Activated CD4-positive, CD25-positive, alpha-beta regulatory T cell treated with anti-CD3 and anti-CD28 coated beads, Interleukin-2, amount 50 U/mL, for 24 hours (primary cell): ENCODE measurements at places on chromosomes 6 and 20.

DNA sequence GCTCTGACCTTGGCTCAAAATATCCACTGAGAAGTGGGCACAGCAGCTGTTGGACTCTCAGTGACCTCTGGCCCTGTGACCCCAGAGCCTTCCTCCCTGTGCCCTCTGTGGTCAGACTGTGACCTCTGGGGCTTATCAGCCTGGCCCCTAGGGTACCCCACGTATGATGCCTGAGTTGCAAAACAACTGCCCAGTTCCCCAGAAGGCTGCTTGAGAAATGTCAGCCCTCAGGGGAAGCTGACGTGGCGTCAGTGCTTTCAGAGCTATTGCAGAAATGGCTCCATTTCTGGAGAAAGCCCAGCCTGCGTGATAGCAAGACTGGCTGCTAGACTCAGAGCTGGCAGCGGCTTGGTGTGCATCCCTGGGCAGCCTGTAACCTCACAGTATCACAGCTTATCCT lies 31.5 kb upstream of the TGM2 start:
- ATAC-seq = no peak

- ATAC-seq = no peak
Measured at GRCh38 chr6:74605922-74606581, 599.8 kb downstream of the COL12A1 start.

- no peak for ATAC-seq
Measured at GRCh38 chr6:72580281-72580940, 41.5 kb upstream of the KCNQ5 start.

DNA sequence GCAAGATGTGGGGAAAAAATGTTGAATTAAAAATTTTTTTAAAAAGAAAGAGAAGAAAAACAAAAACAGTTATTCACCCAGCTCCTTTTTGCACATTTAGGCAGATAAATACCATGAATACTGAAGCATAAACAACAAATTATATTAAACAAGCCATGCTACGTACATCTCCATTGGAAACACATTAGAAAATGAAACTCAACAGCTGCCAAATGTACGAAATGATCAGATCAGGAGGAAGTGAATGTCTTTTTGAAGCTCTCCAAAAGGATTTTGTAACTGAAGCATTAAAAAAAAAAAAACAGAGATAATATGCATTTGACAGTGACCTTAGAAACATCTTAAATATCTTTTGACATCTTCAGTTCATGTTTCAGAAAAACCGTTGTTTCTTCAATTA lies 56.7 kb downstream of the CD83 start:
- ATAC-seq = no peak

- ATAC-seq = no peak
Measured at GRCh38 chr6:47595785-47596184, 102.6 kb upstream of the ADGRF4 start.

DNA sequence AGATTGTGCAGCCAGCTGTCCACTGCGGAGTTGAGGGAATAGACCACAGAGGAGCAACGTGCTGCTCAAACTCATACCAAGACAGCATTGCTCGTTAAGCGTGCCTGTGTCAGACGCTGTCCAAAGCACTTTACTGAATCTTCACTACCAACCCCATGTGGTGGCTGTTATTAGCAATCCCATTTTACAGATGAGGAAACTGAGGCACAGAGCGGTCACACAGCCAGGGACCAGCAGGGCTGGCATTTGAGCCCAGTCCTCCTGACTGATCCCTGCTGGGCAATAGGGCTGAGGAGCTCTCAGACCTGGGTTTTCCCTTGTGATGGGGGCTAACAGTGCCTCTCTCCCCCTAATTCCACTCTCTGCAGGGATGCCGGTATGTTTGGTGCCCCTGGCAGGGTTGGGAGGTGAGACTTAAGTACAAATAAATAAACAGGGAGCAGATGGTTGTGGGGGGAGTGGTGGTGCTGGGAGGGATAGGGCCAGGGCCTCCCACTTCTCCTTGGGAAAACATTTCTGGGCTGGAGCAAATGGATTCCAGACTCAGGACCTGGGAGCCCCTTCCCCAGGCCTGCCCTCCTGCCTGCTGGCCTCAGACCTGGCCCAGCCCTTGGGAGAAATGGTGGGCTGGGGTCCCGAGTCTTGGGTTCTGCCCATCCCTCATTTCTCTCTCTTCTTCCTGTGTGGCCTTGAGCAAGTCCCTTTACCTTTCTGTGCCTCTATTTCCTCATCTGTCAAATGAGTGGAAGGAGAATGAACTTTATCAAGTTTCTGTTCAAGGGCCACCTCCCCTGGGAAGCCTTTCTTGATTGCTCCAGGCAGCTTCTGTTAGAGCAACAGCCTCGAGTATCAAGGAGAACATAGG lies 17.7 kb downstream of the SRXN1 start:
- ATAC-seq = no peak

DNA sequence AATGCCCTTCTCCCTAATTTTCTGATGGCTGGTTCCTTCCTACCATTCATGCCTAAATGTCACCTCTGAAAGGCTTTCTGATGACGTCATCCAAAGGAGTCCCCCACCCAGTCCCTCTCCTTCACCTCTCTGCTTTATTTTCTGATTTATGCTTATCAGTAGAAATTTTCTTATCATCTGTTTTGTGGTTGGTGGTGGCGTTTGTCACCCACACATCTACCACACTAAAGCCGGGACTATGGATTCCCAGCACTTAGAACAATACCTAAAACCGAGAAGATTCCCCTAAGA lies 9.0 kb downstream of the CNKSR3 start:
- ATAC-seq = no peak

GRCh38 chr6:41524634-41525011 lies 21.6 kb upstream of the FOXP4 start:
- ATAC-seq = no peak

DNA sequence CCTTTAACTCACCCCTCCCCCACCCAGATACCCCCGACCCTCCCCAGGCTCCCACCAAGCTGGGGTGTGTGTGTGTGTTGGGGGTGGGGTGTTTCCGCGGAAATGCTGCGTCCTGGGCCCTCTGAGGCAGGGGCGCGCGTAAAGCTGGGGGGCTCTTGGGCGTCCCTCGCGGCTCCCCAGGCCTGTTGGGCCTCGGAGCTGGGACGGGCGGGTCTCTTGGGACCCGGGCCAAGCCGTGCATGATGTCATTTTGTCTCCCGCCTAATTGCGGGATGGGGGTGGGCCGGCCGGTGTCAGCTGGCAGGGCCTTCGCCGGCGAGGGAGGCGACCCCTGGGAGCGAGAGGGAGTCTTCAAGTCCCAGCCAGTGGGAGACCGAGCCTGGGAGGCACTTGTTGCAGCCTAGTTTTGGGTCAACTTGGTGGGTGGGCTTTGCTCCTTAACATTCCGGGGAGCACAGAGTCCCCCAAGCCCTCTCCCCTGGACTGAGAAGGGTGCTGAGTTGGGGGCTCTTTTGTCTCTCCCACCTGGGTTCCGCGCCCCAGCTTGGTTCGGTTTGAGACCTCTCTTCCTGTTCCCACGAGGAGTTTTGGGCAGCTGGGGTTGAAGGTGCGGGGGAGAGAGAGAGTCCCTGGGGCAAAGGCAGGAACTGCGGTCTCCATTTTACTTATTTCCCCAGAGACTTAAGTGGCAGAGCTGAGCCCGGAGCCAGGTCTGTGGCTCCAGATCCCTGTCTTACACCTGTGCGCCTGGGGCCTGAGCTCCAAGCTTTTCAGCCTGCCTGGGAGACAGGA lies 623 bp downstream of the MYBL2 start:
- ATAC-seq = no peak

DNA sequence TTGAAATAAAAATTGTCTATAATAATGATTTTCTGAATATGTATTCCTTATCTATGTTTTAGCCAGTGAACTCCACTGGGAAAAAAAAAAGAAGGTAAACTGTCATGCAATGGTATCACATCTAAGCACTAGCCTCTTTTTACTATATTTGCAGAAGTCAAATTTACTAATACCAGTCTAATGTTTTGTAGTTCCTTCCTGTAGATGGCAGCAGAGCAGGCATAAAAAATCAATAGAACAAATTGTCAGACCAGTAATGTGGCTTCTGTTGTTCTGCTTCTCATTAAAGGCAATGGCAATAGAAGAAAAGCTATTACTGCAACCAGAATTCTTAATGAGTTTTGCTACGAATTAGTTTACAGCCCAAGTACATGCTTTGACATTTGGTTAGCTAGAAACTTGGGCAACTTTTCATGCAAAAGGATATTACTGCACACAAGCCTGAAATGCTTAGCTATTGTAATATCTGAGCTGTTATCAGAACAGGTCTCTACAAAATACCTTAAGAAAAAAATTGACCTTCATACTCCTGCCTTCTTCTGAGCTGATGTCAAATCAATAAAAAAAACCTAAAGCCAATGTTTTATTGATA lies 476.9 kb downstream of the KHDRBS2 start:
- ATAC-seq = no peak

GRCh38 chr6:16488813-16489212 lies 250.4 kb downstream of the GMPR start:
- ATAC-seq = no peak

GRCh38 chr6:78476561-78476960 lies 390.8 kb upstream of the IRAK1BP1 start:
- no peak for ATAC-seq

DNA sequence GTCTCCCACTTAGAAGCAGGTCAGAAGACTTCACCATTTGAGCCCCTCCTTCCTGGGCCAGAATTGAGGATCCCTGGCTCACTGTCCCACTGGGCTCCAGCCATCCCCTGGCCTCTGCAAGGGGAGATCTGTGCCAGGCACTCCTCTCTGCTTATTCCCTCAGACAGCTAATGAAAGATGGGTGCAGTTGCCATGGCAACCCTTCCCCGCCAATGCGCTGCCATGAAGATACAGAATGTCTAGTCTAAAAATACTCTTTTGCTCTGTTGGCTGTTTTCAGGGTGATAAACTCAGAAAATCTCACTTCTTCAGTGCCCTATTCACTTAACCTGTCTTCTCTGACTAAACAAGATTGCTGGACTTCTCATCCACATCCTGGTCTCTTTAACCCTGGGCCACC lies 13.6 kb upstream of the TTLL2 start:
- no peak for ATAC-seq

GRCh38 chr6:163149279-163149848 lies 265.2 kb upstream of the QKI start:
- ATAC-seq = no peak

DNA sequence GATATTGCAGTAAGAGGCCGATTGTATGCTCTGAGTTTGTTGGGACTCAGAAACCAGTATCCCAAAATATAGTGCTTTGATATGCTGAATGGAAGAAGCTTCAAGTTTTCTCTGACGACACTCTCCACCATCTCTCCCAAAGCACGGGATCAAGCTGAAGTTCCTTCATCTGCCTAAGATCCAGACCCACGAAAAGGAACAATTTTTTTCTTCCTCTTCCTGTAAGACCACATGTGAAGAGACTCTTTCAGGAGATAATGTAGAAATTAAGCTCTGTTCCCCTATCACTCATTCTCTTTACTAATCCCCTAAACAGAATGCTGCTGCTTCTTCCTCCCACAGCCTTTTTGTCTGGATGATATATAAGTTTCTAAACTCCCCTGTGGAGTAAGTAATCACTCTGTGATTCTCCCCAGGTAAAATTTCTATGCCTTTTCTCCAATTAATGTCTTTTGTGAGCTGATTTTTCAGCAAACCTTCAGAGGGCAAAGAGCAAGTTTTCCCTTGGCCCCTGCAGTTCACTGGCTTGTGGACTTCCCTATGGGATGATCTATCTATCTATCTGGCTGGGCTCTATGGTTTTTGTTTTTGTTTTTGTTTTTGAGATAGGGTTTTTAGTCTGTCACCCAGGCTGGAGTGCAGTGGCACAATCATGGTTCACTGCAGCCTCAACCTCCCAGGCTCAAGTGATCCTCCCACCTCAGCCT lies 13.5 kb upstream of the PNRC1 start:
- ATAC-seq = no peak

- ATAC-seq = no peak
Measured at GRCh38 chr6:83978324-83978734, 55.2 kb upstream of the MRAP2 start.

DNA sequence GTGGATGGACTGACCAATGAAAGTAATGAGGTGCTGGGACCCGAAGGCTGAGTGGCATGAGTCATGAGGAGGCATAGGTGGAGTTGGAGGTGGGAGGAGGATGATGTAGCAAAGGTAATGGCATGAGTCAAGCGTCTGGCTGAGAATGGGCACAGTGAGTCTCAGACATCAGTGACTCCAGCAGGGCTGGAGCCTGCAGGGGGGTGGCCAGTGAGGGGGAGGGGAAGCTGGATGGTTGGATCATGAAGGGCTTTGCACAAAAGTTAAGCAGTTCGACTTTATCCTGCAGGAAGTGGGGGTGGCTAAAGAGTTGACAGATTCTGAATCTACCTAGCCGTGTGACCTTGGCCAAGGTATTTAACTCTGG lies 99.0 kb upstream of the IYD start:
- no peak for ATAC-seq

- no peak for ATAC-seq
Measured at GRCh38 chr6:26597389-26597766, 625 bp downstream of the ABT1 start.
